Esophagus muscularis mucosa (tissue), 4 donors: ENCODE measurements at places on chromosomes 12 and 14.

GRCh38 chr14:64185184-64185583 lies 109.0 kb downstream of the ESR2 start:
- no peak for DNase-seq

DNA sequence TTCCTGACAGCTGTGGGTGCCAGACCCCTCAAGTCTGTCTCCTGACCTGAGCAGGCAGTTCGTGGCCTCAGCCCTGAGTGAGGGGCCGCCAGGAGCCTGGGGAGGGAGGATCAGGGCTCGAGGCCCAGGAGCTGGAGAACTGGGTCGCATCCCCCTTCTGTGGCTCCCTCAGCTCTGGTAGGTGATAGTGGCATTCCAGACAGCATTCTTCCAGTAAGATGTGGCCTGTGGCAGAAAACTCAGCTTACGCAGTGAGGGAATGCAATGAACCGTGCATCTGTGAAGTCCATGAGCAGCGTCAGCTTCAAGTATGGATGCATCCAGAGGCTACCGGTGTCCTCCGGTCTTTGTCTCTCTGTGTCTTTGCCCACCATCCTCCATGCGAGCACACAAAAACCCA lies 28.4 kb upstream of the FBRSL1 start:
- no peak for DNase-seq

GRCh38 chr14:95816539-95816938 lies 60.1 kb upstream of the TUNAR start:
- peak; percentile 74 for DNase-seq

- no peak for DNase-seq
Measured at GRCh38 chr12:50542448-50542847, 37.7 kb downstream of the DIP2B start.

DNA sequence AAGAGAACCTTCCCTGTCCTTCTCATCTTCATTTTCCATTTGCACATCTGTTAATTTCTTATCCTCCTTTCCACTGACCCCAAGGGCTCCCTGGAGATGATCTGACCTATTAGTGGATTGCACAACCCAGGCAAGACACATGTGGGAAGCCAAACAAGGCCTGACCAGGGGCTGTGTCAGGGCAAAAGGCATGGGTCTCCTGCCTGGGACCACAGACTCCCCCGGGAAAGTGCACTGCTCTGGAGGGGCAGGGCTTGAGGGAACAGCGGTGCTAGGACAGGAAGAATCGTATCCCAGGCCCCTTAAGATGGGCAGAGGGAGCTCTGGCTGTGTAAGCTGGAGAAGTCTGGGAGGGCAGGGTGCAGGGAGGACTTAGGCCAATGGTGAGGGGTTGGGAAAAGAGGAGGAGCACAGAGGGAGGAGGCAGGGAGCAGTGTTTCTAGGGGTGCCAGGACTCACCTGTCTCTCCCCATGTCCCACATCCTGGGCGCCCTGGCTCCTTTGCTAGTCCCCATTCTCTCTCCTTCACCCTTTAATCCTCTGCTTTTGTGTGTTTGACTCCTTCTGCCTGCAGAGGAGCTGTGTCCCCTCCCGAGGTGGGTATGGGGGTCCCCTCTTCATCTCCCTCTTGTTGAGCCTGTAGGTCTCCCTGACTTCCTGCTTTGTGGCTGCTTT lies 25.3 kb downstream of the PLEKHG3 start:
- no peak for DNase-seq

- DNase-seq, result peak; percentile 72
Measured at GRCh38 chr14:67393689-67394088, 18.3 kb downstream of the PLEK2 start.
